Inflammatory macrophage treated with lipopolysaccharide for 1 hour (primary cell): ENCODE measurements at places on chromosomes 3 and 15.

- peak; percentile 96 for DNase-seq
Measured at GRCh38 chr3:40504636-40505430, 1.0 kb upstream of the ZNF620 start.

DNA sequence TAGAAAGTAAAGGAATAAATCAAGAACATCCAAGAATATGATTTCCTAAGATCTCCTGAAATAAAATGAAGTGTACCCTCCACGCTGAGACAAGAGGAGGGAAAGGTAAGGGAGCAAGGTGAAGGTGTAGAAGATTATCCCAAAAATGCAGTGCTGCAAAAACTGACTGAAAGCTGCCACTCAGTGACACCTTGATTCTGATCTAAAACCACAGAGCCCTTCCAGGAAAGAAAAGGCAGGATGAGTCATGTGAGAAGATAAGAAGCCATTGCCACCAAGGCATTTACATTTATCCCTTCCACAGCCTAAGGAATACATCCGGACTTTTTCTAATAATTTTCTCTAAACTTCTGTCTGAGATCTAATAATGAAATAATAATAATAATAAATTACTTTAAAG, 49.9 kb downstream of the IGSF11 start:
- no peak for DNase-seq

GRCh38 chr3:139434764-139435307, 41.5 kb downstream of the RBP2 start:
- DNase-seq: peak; percentile 62

DNA sequence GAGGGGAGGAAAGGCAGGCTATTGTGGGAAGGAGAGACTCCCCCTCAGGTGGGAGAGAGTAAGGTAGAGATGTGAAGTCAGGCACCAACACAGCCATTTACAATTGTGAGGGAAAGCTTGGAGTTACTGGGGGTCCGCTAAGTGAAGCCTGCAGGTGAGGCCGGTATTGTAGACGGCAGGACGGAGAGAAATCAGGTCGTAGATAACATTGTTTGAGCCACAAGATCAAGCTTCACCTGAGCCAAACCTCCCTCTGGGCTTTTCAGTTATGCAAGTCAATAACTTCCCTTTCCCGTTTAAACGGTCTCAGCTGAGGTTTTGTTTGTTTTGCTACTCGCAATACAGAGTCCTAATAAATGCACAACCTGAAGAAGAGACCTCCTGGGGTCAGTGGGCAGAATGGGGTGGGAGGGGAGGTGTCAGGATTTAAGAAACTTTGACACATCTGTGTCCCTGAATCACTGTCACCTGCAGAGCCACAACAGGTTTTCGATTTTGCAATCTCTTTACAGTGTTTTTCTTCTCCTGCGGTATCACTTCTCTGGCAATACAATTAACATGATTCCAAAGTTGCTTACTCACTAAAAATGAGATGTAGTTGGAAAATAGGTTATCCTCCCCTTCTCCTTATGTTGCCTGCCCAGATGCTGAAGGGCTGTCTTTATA, 72.0 kb upstream of the GLCE start:
- DNase-seq: no peak

DNA sequence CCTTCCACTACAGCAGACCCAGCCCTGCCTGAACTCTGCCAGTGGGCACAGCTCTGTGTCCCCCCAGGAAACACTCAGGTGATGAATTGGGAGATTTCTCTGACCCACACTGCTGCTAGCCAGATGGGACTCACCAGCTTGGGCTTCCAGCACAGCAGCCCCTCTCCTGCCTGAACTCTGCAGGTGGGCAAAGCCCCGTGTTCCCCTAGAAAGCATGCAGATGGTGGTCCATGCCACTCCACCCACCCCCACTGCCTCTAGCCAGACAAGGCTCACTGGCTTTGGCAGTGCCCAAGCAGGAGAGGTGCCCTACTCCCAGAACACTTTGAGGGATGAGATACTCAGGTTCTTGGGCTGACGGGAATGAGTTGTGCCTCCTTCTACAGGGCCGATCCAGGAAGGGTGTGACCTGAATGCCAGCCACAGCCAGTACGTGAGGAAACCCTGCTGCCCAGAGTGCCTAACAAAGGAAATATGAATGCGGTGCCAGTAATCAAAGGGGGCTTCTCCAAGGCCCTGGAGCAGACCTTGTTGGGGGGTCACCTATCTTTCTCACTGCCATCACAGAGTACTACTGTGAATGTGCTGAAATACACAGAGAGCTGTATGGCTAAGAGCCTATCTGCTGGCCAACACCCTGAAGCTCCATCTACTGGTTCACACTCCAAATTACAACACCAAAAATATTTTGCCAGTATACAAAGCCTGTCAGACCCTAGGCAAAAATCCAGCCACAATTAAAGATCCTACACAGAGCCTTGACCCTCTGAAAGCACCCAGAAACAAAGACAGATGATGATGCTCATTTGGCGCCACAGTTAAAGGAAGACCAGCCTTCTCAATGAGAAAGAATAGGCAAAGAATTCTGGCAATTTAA, 61.9 kb downstream of the BTLA start:
- peak; percentile 66 for DNase-seq

- DNase-seq: no peak
Measured at GRCh38 chr3:47005212-47006144, 26.0 kb downstream of the NBEAL2 start.

GRCh38 chr3:112187300-112187699, 54.3 kb upstream of the GCSAM start:
- DNase-seq: no peak

DNA sequence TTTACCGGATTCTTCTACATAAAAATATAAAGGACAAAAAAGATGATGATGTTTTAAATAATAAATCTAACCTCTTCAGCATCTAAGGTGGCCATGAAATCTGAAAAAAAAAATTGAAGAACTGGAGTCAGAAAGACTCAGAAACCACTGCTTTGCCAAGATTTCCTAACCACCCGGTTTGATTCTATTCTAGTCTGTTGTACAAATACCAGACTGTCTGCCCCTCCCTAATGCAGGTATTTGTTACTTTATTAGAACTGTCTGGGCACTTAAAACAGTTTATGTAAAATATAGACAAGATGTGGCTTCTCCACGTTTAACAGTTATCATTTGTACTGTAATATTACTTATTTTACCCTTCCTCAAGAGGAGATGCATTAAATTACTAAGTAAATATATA, 48.8 kb downstream of the UACA start:
- no peak for DNase-seq

GRCh38 chr3:55175423-55175822, 247.6 kb upstream of the LRTM1 start:
- no peak for DNase-seq

- no peak for DNase-seq
Measured at GRCh38 chr3:158492685-158493084, 78.3 kb upstream of the MLF1 start.

DNA sequence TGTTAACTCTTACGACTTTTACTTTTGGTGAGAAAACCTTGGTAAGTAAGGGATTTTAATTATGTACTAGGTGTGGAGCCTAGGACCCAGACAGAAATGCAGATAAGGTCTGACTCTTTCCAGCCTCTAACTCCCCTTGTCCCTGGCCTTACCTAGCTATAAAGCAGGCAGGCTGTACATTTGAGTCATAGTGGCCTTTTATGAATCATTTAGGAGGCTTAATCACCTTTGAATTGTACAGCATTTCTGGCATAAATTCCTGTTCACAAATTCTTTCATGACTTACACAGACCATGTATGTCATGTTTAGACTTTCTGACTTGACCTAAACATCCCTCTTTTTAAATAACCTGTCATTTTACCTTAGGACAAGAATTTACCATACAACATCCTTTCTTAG, 47.4 kb downstream of the CHCHD4 start:
- DNase-seq: no peak

DNA sequence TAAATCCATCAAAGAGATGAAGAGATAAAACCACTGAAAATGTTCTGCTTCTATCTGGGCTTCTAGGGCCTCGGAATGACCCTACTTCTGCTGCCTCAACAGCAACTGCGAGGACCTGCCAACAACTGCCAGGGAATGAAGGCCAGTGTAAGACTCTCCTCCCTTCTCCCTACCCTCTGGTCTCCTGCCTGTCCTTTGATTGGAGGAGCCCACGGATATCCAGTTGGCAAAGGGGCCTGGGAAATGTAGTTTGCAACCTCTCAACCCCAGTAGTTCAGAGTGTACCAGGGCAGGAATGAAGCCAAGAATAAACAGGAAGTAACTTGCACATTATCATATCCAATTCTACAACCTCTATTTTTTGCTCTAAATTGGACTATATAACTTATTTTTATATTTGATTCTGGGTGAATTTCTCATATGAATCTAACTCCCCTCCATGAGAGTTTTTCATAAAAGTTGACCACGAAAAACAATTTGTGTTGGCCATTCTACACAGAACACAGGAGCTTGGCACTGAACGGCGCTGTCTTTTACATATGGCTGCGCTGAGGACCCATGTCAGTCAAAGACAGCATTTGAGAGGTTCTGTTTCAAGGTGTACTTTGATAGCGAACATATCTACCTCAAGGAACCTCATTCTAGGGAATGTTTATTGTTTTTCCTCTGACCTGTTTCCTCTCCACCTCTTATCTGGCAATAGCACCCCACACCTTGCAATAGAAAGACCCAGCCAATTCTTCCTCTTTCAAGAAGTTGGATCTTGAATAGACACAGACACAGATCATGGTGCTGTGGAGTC, 91.1 kb upstream of the RNF7 start:
- DNase-seq: peak; percentile 85

DNA sequence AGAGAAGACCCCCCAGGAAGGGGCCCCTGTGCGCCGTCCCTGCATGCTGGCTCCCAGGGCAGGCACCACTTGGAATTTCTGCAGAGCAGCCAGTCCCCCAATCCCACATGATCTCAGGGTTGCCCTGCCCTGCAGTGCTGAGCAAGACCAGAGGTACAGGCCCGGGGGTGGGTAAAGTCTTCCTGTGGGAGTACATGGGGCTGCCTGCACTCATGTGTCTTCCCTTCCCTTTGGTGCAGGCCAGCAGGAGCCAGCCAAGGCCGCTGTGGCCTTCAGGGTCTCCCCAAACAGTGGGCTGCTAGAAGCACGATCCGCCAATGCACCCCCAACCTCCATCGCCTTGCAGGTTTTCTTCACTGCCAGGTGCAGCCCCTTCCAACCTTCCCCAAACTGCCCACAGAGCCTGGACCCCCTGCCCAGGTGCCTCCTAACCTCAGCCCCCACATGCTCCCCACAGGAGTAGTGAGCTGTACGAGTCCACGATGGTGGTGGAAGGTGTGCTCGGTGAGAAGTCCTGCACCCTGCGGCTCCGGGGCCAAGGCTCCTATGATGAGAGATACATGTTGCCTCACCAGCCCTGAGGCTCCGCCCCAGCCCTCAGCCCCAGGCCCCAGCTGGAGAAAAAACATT, 15.0 kb downstream of the ACAA1 start:
- no peak for DNase-seq

DNA sequence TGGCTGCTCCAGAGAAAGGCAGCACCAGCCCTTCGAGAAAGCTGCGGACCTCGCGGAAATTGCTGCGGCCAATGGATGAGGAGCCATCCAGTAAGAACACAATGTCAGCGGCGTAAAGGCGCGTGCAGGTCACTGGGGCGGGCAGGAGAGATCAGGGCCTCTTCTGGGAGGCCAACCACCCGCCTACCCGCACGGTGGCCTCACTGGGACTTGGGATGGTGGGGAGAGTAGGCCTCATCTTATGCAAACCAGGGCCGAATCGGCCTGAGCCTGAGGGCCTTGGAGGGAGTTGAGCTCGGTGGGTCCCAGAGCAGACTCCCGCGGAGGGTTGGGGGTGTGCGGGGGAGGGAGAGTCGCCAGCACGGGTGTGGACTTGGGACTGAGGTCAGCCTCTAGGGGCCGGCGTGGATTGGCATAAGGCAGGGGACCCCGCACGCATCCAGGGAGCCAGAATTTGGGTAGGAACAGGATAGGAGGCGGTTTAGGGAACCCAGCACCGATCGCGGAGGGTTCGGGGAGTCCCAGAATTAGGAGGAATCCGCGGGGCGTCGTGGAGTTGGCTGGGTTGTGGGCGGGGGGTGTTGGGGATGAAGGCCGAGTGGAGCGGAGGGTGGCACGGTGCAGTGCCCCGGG, 596 bp downstream of the COL7A1 start:
- no peak for DNase-seq

GRCh38 chr15:69755551-69756310, 303.1 kb downstream of the RPLP1 start:
- peak; percentile 82 for DNase-seq

- DNase-seq: no peak
Measured at GRCh38 chr3:66808891-66809594, 189.1 kb upstream of the KBTBD8 start.

DNA sequence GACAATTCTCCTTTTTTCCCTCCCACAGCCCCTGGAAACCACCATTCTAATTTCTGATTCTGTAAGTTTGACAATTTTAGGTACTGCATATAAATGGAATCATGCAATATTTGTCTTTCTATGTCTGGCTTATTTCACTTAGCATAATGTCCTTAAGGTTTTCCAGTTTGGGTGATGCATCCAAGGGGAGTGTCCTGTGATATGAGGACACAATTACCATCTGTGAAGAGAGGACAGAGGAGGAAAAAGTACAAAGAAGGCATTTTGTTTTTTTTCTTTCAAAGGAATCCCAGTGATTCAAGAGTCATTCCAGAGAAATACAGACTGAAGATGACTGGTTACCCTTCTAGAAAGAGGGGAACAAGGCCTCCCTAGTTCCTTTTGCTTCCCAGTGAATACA, 514.7 kb upstream of the TGFBR2 start:
- DNase-seq: no peak

- no peak for DNase-seq
Measured at GRCh38 chr3:137174514-137174913, 216.7 kb downstream of the IL20RB start.

GRCh38 chr15:85687329-85687728, 107.4 kb downstream of the KLHL25 start:
- no peak for DNase-seq

DNA sequence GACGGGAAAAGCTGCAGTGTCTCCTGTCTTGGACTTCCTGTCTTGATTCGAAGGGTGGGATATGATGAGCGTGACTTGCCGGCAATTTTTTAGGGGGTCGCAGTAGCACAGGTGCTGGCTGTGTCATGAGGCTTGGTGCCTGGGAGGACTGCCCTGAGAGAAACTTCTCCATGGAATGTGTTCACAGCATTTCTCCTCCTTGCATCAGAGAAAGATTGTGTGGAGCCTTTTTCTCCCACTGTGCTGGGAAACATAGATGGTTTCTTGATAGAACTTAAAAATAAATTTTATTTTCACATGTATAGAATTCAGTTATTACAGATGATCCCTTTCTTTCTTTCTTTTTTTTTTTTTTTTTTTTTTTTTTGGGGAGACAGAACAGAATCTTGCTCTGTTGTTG, 121.4 kb downstream of the KLHL25 start:
- no peak for DNase-seq

- no peak for DNase-seq
Measured at GRCh38 chr15:52251144-52251860, 44.3 kb downstream of the MYO5C start.

DNA sequence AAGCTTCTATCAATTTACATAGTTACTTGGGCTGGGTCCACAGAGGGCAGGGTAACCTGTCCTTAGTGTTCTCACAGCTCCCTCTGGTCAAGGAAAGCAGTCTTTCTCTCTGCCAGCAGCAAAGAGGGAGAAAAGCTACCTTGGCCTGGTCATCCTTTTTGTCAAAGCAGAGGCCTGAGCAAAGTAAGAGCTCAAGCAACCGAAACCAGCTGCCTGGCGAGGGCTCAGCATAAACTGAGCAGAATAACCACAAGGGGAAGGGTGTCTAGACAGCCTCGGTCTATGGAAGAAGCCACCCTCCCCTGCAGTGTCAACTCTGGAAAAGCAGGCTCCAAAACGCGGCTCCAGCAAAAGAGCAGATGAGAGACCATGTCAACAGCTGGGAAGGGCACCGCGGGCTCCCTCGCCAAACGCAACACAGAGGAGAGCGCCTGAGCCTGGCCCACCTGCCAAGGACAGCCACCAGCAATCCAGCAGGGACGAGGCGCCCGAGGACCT, 17.4 kb downstream of the LRIG1 start:
- DNase-seq: no peak
